Panc1 (cell line): ENCODE measurements at places on chromosomes 13 and 19.

- DNase-seq, result no peak
Observed at GRCh38 chr19:1107661-1108261, 4.0 kb downstream of the GPX4 start.

DNA sequence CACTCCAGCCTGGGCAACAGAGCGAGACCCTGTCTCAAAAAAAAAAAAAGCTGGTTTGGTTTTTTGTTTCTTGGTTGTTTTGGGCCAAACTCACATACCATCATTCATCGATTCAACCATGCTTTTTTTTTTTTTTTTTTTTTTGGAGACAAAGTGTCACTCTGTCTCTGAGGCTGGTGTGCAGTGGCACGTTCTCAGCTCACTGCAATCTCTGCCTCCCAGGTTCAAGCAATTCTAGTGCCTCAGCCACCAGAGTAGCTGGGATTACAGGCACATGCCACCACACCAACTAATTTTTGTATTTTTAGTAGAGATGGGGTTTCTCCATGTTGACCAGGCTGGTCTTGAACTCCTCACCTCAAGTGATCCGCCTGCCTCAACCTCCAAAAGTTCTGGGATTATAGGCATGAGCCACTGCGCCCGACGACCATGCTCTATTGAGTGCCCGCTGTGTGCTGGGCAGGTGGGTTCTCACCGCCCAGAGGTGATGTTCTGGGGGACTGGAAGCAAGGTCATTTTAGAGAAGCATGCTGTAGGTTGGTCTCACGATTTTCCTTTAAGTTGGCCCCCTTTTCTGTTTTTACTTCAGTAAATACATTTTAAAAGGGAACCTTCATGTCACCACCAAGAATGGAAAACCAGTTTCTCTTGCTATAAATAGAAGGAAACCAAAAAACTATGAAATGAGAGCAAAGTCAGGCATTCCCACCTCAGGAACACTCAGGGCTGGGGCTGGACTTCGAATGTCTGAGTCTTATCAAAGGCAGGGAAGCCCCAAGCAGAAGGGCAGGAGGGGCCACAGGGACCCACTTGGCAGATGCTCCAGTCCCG lies 8.3 kb upstream of the JUND start:
- DNase-seq, result no peak

DNA sequence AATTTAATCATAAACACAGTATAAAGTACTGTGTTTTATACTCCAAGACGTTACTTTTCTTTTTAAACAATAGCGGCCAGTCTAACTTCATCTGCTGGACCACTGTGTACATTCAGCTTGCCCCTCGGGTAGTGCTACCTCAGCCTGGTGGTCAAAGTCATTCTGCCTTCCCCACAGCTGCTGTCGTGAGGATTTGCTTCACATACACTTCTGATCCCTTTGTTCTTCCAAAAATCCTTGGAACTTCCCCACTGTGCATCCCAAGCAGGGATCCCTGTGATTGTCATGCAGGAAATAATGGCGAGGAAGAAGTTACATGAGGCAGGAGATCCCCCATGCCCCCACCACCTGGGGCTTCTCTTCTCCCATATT lies 234.9 kb upstream of the STARD13 start:
- DNase-seq, result no peak

DNA sequence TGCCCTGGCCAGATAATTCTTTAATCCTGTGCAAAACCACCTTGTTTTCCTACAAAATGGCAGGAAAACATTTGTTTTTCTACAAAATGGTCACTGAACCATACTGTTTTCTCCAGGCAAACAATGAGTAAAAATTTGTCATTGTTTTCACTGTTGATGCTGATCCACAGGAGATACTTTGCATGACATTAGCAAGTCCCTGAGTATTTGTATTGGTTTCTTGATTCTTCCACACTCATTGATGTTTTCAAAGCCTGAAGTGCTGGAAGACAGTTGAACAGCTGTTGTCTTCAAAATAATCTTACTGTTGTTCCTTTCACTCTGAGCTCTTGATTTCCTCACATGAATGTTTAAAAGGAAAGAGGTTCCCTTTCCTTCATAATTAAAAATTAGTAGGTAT lies 123.1 kb upstream of the HTR2A start:
- no peak for DNase-seq

GRCh38 chr13:52599848-52600603 lies 42.2 kb upstream of the HNRNPA1L2 start:
- no peak for DNase-seq

- no peak for DNase-seq
Observed at GRCh38 chr19:39444598-39445195, 685 bp upstream of the SUPT5H start.
